IgD-negative memory B cell (primary cell): ENCODE measurements at places on chromosomes 4 and X. TPM values are rescaled to one million over a fixed set of nuclear protein-coding genes. Genes with fewer than 3 reads are reported as not detected.

Gene ETDB
- not detected for polyA plus RNA-seq

Gene GUF1
- 13.4 TPM for polyA plus RNA-seq

Gene DCAF4L1
- not detected for polyA plus RNA-seq

Gene HNRNPD
- 233 TPM for polyA plus RNA-seq

Gene FABP2
- not detected for polyA plus RNA-seq

Gene P2RY8
- 206 TPM for polyA plus RNA-seq

Gene GSX2
- polyA plus RNA-seq, result 1.2 TPM

Gene MAGEB2
- polyA plus RNA-seq, result not detected
